ENCODE measurements at places on chromosomes 2 and 18.

DNA sequence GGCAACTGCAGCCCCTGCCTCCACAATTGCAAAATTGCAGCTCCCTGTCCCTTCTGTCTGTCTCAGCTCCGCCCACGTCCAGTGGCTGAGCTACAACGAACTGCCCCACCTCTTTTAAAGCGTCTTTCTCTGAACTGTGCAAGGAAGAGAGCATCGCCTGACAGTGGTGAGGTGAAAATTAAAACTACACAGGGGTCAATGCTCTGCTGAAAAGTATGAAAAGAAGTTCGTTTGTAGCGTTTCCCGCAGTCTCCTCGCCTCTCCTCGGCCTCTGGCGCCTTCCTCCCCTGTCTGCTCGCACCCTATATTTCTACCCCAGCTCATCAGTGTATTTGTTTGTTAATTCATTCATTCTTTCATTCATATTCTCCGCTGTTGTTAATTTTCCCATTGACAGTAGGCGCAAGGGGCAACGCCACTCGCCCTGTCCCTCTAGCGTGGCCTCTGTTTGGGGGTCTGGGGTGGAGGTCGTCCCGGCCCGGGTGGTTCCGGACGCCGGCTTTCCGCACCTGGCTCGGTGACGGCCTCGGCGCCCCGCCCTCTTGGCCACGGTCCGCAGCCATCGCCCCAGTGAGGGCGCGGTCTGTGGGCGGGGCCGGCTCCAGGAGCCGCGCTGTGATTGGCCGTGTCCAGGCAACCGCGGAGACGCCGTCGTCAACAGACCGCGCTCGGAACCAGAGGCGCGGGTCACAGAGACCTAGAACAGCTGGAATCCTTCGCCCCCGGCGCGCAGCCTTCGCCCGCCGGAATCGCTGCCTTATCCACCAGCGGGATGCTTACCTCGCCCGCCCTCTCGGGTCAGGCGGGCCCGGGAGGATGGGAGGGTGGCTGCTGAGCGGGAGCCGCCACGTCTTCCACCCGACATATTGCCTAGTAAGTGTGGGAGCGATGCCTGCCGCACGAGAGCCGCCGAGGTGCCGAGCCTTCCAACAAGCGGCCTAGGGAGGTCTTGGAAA lies at the start of gene VWA3B:
VWA3B (plus strand) TSS at position 677 of the 956 bp plus-strand sequence. CDS start 5,926 bp downstream, outside the sequence.
- no peak for DNase-seq

GRCh38 chr2:98769784-98770183 lies 38.9 kb upstream of the MGAT4A start:
- DNase-seq = no peak

DNA sequence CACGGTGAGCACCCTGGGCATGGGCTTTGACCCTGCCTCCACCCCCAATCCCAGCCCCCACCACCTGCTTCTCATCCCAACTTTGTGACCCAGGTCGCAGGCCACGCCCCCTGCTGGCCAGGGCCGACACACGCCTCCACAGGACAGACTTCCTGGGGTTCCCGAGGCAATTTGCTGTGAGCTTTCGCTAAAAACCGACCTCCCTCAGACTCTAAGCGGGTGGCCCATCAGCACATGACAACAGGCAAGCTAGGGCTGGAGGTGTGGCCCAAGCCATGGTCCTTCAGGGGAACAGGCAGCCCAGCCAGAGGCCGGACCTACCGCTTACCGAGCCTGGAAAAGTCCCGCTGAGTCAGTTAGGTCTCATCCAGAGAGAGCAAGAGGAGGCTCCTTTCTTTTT lies 31.9 kb downstream of the C1QL2 start:
- DNase-seq = no peak

DNA sequence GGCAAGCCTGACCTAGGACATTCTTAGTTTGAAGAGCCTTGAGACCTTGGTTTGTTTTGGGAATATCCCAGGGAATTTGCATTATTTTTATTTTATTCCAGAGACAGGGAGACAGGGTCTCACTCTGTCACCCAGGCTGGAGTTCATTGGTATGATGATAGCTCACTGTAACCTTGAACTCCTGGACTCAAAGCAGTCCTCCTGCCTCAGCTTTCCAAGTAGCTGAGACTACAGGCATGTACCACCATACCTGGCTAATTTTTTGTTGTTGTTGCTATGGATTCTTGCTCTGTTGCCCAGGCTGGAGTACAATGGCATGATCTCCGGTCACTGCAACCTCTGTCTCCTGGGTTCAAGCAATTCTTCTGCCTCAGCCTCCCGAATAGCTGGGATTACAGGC lies 4.8 kb downstream of the MTA3 start:
- DNase-seq = no peak

DNA sequence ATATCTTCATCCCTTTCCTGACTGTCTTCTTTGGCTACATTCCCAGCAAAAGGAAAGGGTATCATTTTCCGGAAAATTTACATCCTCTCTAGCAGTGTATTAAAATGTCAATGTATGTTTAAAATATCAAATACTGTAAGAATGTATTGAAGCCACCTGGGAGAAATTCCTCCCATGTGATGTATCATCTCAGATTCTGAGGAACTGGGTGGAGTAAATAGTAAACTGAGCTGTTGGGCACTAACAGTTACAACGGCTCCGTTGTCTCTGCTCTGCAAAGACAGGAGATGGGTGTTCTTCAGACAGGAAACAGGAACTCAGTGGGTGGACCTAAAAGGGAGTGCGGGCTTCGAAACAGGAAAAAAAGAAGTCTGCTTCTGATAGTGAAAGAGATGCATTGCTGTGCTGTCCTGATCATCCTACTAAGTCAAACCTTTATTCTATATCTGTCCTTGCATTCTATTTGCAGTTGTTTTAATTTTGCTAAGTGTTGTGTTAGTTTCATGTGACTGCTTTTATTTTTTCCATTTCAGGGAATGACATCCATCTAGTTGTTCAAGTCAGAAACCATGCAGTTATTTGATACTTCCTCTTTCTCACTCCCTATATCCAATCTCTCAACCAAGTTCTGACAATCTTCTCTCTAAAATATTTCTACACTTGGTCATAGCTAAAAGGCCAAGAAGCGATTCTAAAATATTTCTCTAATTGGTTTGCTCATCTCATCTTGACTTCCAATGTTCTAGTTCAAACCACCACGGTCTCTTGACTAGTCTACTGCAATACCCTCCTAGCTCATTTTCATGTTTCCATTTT lies 19.4 kb downstream of the DOK1 start:
- no peak for DNase-seq

- no peak for DNase-seq
These were observed 148.2 kb downstream of the NDUFA10 start for GRCh38 chr2:239876948-239877289.

DNA sequence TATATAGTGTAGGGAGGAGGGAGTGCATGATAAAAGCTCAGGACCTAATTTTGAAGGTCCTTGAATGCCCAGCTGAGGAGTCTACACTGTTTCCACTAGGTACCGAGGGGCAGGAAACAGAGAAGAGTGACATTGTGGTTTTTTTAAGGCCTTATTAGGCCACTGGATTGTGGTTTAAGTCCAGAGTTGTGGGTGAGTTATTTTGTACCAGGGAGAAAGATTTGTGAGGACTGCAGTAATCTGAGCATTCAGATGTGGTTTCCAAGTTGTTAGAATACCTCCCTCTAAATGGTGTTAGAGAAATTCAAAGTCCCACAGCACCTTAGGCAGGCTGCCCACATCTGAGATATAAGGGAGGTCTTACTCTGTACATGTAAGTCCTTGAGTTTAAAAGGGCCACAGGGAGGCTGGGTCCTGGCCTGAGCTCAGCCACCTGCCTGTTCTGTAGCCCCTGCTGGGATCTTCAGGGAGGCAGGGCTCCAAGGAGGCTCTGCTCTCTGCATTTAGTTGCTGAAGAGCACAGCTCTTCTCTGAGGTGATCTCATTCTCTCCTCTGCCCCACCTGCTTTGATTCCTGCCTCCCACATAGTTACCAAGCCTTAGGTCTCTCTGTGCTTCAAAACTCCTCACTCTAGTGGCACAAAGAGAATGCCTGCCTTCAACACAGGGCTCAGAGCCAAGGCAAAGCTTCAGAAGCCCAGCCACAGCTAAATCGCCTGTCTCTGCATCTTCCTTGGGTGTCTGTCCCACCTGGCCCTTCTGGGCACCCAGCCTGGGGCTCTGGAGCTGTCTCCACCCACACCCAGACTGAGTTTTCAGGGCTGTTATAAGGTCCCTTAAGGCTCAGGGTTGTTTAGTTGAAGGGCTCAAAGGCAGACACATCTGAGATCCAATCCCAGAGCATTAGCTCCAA lies 88.1 kb downstream of the VSNL1 start:
- DNase-seq = no peak

GRCh38 chr18:63079114-63079513 lies 240.5 kb downstream of the BCL2 start:
- DNase-seq = no peak

GRCh38 chr18:22829781-22830180 lies 103.3 kb upstream of the RBBP8 start:
- DNase-seq = no peak

- no peak for DNase-seq
These were observed 58.7 kb downstream of the CD226 start for GRCh38 chr18:69889009-69889408.

DNA sequence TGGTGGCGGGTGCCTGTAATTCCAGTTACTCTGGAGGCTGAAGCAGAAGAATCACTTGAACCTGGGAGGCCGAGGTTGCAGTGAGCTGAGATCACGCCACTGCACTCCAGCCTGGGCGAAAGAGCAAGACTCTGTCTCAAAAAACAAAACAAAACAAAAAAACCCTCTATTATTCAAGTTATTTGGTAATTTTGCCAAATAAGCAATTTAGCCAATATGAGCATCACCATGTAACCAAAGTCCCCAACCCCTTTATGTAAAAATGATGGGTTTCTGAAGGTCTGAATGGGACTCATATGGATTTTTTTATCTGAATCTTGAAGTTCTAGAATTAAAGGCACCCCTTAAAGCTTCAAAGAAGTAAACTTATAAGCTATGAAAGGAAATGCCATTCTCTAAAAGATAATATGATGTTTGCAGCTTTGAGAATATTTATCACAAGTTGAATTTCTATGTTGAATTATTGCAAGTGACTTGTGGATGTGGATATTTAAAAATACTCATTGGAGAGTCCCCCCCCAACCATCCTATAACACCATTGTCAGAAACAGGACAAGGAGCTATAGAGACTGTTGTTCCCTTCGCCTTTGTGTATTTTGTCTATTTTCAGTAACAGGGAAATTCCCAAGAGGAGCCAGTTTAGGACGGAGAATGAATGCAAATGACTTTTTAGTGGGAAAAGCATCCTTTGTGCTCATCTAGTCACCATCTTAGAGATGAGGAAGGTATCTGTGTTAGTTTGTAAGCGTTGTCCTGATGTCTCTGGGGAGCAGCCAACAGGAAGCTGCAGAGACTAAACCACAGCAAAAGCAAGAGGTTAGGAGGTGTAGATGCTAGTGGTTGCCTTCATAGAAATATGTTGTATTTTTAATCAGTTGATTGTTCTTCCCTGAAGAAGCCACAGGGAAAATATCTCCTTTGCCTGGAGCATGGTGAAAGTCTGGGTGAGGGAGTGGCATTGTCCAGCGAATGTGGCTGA lies 68.3 kb downstream of the TET3 start:
- no peak for DNase-seq

DNA sequence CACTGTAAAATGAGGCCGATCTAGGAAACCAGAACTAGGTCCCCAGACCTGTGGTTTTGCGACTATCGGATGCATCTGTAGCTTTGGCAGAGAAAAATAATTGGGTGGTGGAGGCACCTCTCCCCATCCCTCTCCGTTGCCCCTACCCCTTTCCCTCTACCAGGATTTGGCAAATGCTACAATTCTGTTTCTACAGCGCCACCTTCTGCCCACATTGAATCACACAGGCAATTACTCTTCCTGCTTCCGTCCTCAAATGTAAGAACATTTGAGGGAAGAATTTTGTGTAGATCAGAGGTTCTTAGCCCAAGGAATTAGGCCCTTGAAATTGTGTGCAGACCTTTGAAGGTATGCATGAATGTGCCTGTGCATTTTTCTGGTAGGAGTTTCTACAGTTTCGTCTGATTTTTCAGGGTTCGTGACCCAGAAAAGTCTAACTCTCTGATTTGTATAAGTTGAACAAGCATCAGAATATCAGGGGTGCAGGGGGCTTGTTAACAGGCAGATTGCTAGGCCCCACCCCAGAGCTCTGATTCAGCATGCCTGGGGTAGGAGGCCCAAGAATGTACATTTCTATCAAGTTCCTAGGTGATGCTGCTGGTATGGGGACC lies 11.2 kb downstream of the ATP6V1B1 start:
- DNase-seq = no peak

DNA sequence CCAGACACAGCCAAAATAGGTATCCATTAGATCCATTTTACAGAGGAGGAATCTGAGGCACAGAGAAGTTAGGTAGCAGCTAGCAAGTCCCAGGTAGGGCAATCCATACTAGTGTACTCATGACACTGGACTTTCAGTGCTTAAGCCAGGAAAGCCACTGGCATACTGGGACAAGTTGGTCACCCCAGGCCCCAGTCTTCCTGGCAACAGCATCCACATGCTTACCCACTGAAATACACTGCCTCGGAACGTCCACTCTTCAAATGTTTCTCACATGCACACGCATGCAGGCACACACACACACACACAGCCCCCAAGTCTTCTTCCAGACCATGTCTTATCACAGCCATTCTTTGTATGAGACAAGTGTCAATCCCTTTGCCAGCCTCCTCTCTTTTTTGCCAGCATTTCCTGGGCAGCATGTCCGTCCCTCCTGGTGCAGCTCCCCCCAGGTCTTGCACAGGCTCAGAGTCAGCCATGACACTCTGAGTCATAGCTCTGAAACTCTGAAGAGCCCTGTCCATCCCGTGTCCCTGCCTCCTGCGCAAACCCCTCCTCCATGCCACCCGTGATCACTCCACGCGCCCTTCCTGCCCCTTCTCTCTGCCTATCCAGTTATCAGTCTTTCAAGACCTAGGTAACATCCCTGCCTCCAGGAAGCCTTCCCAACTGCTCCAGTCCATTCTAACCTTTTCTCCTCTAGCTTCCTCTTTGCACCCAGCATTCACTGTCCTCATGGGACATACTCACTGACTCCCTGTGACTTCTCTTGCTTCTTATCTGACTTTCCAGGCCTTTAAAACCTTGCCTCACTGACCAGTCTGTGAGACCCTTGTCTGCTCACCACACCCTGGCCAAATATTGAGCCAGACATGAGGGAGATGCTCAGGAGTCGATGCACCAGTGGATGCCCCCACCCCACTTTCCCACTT lies 10.9 kb upstream of the TEX261 start:
- no peak for DNase-seq

DNA sequence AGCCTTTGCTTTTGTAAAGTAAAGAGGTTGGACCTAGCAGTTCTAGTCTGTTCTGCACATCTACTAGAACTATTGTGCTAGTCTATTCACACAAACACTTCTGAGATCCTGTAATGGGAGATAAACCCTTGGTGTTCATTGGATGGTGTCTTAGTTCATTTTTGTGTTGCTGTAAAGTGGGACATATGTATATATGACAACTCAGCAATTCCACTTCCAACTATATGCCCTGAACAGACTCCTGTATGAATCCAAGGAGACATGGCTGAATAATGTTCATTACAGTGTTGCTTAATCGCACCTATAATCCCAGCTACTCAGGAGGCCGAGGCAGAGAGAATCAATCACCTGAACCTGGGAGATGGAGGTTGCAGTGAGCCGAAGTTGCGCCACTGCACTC lies 23.3 kb downstream of the HK2 start:
- no peak for DNase-seq

- no peak for DNase-seq
These were observed 111.5 kb downstream of the GFPT1 start for GRCh38 chr2:69275490-69275889.
